Prostate gland (tissue), 2 donors: ENCODE measurements at places on chromosomes 5 and 9.
A peak's percentile ranks its signal among the peaks of the same experiment; 100 is the strongest.

DNA sequence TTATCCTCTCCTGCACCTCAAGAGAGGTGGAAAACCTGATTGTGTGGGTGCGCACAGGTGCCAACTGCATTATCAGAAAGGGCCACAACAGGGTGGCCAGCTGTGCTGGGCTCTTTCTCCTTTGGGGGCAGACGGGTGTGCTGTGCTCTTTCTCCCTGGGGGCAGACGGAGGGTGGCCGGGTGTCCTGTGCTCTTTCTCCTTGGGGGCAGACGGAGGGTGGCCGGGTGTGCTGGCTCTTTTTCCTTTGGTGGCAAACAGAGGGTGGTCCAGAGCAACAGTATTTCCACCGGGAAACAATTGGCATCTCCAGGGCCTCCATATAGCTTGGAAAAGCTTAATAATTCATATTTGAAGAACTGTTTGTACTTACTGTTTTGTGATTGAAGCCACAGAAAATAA is 6.8 kb downstream of the LMX1B start:
- no peak overlapping the region for H3K27ac ChIP-seq
- peaks cover 65% of the 10 kb centered on the region for H3K27me3 ChIP-seq
- no peak for DNase-seq

- no peak overlapping the region for H3K4me3 ChIP-seq
- no peaks in the 10 kb centered on the region for H3K27me3 ChIP-seq
- no peak overlapping the region for H3K27ac ChIP-seq
- no peaks in the 10 kb centered on the region for H3K36me3 ChIP-seq
- no peak for DNase-seq
Observed at GRCh38 chr5:93704996-93705395, 36.4 kb downstream of the POU5F2 start.

DNA sequence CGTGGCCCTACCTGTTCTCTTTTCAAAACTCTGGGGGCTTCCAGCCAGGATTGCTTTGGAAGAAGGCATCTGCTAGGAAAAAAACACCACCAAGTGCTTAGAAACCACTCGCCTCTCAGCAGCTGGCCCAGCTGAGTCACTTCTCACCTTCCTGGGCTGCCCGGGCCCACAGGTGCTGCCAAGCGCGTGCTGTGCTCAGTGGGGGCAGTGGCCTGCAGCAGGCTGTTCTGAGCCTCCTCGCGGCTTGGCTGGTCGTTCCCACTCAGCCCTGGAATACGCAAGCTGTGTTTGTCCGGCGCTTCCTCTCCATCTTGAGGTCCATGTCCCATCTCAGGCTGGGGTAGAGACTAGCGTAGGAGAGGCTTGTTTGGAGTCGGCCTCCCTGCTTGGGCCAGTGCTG is 102.5 kb upstream of the FCN2 start:
- no peaks in the 10 kb centered on the region for H3K4me1 ChIP-seq
- no peak overlapping the region for H3K27ac ChIP-seq
- H3K36me3 ChIP-seq, result no peaks in the 10 kb centered on the region
- H3K4me3 ChIP-seq, result no peak overlapping the region

GRCh38 chr9:69193685-69194032 is 19.6 kb downstream of the TJP2 start:
- DNase-seq, result no peak
- H3K4me3 ChIP-seq, result no peak overlapping the region
- no peaks in the 10 kb centered on the region for H3K36me3 ChIP-seq
- no peak overlapping the region for H3K27ac ChIP-seq
- H3K27me3 ChIP-seq, result no peaks in the 10 kb centered on the region

DNA sequence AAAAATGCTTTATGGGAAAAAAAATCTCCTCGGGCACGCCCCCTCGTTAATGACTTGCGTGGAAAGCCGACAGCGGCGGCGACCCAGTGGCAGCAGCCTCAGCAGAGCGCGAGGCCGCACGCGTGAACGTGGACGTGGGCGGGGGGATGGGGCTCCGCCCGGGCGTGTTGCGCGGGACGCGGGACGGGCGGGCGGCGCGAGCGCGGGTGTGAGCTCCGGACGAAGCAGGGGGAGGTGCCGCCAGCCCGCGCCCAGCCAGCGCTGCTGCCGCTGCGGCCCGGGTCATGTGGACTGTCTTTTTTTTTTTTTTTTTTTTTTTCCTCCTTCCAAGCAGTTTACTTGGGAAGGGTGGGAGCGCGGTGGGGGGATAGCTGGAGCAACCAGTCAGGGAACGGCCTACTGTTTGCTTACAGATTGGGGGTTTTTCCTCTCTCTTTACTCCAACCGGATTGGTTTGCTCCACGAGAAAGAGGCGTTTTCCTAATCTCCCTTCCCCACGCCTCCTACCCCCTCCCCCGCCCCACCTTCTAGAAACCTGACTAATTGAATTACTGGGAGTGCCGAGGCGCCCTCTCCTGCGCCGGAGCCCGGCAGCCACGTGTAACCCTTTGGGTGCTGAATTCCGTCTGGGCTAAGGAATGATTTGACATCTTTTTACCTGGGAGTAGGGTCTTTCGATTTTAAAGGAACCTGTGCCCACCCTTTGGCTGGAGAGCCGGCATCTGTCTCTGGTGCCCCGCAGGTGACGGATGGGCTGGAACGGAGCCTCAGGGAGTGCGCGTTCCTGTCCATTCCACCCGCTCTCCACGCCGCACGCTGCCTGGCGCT is 1.7 kb upstream of the EFNA5 start:
- H3K36me3 ChIP-seq, result no peaks in the 10 kb centered on the region
- peak; percentile 89 for DNase-seq
- no peaks in the 10 kb centered on the region for H3K27me3 ChIP-seq
- no peaks in the 10 kb centered on the region for H3K4me1 ChIP-seq
- H3K27ac ChIP-seq, result peak overlapping the region; percentile 66

- H3K4me3 ChIP-seq, result no peak overlapping the region
- H3K27ac ChIP-seq, result no peak overlapping the region
- no peaks in the 10 kb centered on the region for H3K36me3 ChIP-seq
- H3K4me1 ChIP-seq, result no peaks in the 10 kb centered on the region
- H3K27me3 ChIP-seq, result no peaks in the 10 kb centered on the region
Observed at GRCh38 chr9:131297903-131298302, 8.4 kb downstream of the PLPP7 start.

GRCh38 chr5:72293495-72294055 is 26.5 kb downstream of the MRPS27 start:
- H3K4me3 ChIP-seq, result no peak overlapping the region
- no peak for DNase-seq
- H3K36me3 ChIP-seq, result no peaks in the 10 kb centered on the region
- no peaks in the 10 kb centered on the region for H3K27me3 ChIP-seq
- no peak overlapping the region for H3K27ac ChIP-seq
- no peaks in the 10 kb centered on the region for H3K4me1 ChIP-seq

DNA sequence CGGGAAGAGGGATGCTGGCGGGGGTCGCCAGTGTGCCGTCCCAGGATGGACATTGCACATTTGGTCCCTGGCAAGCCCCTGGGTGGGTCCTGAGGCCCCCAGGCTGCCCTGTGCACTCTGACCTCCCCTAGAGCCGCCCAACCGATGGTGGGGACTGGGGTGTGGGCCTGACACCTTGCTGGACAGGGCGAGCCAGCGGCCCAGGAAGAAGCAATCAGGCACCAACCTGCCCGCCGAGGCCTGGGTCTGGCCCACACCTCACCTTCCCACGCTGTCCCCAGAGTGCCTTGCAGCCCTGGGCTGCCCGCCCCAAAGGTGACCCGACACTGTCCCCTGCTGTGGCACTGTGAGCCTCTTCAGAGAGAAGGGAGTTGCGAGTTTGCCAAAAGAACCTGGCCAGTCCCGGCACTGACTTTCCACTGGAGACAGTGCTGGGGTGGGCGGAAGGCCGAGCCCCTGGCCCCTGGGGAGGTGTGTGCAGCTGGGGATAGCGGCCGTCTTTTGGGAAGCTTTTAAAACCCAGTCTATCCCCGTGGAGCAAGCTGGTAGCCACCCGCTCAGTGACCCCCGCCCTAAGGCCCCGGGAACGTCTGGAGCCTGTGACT is 12.0 kb upstream of the NRARP start:
- no peak overlapping the region for H3K4me3 ChIP-seq
- no peak overlapping the region for H3K27ac ChIP-seq
- peaks cover 2% of the 10 kb centered on the region for H3K27me3 ChIP-seq
- H3K36me3 ChIP-seq, result no peaks in the 10 kb centered on the region
- peaks cover 18% of the 10 kb centered on the region for H3K4me1 ChIP-seq
- no peak for DNase-seq

DNA sequence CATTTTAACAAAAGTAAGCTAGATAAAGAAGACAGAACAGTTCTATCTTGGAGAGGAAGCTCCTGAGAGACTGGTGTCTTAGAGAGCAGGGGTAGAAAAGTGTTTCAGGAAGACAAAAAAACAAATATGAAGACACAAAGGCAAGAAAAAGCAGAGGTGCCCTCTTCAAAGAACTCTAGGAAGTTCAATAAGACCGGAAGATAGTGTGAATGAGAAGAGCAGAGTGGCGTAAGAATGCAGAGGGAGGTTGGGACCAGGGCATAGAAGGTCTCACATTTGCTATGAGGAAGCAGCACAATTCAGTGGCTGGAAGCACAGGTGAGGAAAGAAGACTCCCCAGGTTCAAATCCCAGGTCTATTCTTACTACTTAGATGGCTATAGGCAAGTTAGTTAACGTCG is 22.6 kb downstream of the TMEM245 start:
- H3K27me3 ChIP-seq, result no peaks in the 10 kb centered on the region
- H3K27ac ChIP-seq, result peak overlapping the region; percentile 57
- H3K4me3 ChIP-seq, result no peak overlapping the region
- peaks cover 24% of the 10 kb centered on the region for H3K4me1 ChIP-seq
- no peaks in the 10 kb centered on the region for H3K36me3 ChIP-seq

GRCh38 chr5:37086466-37087173 is 162.6 kb downstream of the CPLANE1 start:
- no peaks in the 10 kb centered on the region for H3K4me1 ChIP-seq
- H3K4me3 ChIP-seq, result no peak overlapping the region
- DNase-seq, result peak; percentile 33

GRCh38 chr9:129323376-129323998 is 145.4 kb upstream of the IER5L start:
- no peak overlapping the region for H3K4me3 ChIP-seq
- no peak overlapping the region for H3K27ac ChIP-seq
- H3K27me3 ChIP-seq, result no peaks in the 10 kb centered on the region
- no peak for DNase-seq
- no peaks in the 10 kb centered on the region for H3K36me3 ChIP-seq
- H3K4me1 ChIP-seq, result peaks cover 8% of the 10 kb centered on the region

DNA sequence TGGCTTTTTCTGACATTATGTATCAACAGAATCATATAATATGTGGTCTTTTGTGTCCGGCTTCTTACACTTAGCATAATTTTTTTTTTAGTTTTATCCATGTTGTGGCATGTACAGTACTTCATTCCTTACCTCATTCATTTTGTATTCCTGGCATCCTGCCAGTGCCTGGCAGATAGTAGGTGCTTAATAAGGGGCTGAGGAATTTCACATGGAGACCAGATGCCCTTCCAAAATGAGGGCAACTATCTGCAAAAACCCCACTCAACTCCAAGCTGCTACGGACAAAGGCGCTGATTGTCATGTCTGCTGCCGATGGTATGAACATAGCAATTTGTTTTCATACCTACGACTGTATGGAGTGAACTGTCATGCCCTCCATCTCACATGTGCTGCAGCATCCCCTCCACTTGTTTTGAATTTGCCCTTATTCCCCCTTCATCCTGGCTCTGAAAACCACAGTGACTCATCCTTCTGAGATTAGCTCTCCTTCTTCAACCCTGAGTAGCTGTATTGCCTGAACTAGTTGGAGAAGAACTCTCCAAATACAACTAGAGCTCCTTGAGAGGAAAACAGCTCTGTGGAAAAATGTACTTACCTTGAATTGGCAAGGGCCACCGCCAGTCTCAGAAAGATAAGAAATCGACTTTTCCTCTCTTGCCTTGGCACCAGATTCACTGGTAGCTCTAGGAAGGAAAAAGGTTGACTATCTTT is 41.3 kb upstream of the FOXE1 start:
- no peak for DNase-seq
- H3K4me1 ChIP-seq, result no peaks in the 10 kb centered on the region
- no peak overlapping the region for H3K27ac ChIP-seq
- H3K36me3 ChIP-seq, result no peaks in the 10 kb centered on the region

DNA sequence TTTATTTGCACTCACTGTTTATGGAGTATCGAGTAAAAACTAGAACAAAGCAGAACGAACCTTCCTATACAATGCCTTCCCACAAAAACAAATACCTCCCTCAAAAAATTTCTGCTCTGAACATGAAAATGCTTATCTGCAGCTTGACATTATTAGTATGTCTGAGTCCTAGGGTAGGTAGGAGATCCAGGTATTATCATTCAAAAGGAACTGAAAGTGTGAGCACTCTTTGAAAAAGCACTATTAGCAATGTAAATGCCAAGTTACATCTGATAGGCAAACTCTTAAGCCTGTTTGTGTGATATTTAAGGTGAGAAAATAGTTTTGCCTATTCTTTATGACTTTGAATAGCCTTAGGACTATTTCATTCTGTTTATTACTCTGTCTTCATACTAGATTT is 47.6 kb downstream of the ZSWIM6 start:
- H3K36me3 ChIP-seq, result no peaks in the 10 kb centered on the region
- no peaks in the 10 kb centered on the region for H3K27me3 ChIP-seq
- DNase-seq, result no peak
- no peak overlapping the region for H3K27ac ChIP-seq
- H3K4me3 ChIP-seq, result no peak overlapping the region
- H3K4me1 ChIP-seq, result no peaks in the 10 kb centered on the region

- H3K36me3 ChIP-seq, result no peaks in the 10 kb centered on the region
- no peaks in the 10 kb centered on the region for H3K4me1 ChIP-seq
- H3K27me3 ChIP-seq, result no peaks in the 10 kb centered on the region
- no peak overlapping the region for H3K27ac ChIP-seq
- DNase-seq, result no peak
- H3K4me3 ChIP-seq, result no peak overlapping the region
Observed at GRCh38 chr9:75163764-75164163, 75.5 kb downstream of the OSTF1 start.

DNA sequence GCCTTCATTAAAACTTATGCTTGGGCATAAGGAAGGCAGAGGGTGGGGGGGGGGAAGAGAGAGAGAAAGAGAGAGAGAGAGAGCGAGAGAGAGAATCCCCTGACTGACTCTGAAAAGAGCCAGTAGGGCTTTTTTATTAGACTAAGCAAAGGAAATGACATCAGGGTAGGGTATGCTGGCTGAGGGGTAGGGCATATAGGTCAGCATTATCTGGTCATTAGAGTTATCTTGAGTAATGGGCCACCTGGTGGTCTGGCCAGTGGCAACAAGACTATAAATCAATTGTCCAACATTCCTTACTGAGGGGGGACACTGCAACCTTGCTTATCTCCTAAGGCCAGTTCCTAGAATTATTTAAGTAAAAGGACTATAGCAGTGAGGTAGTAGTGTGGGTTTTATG is 67.2 kb downstream of the TSSK1B start:
- no peaks in the 10 kb centered on the region for H3K36me3 ChIP-seq
- no peaks in the 10 kb centered on the region for H3K27me3 ChIP-seq
- H3K4me1 ChIP-seq, result no peaks in the 10 kb centered on the region
- no peak overlapping the region for H3K4me3 ChIP-seq
- DNase-seq, result no peak

- H3K36me3 ChIP-seq, result no peaks in the 10 kb centered on the region
- no peaks in the 10 kb centered on the region for H3K4me1 ChIP-seq
- DNase-seq, result no peak
- no peaks in the 10 kb centered on the region for H3K27me3 ChIP-seq
Observed at GRCh38 chr5:113804264-113804663, 290.8 kb downstream of the YTHDC2 start.
